NCI-H774 (cell line): ENCODE measurements at places on chromosomes 6 and 20.

- DNase-seq: no peak
These were observed 27.3 kb downstream of the SNX5 start for GRCh38 chr20:17941087-17941825.

DNA sequence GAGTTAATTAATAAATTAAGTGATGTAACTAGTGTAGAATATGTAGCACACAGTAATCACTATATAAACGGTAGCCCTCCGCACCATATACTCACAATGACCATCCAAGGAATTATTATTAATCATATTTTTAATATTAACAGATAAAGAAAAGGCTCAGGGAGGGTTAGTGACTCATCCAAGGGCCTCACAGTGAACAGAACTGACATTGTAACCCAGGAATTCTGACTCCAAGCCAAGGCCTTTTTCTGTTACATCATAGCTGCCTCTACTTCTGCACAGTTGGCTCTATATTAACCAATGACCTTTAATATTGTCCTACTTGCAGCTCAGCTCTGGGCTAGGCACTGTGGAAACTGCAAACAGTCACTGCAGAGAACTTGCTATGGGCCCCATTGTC lies 117.5 kb upstream of the SIRPG start:
- DNase-seq: no peak

DNA sequence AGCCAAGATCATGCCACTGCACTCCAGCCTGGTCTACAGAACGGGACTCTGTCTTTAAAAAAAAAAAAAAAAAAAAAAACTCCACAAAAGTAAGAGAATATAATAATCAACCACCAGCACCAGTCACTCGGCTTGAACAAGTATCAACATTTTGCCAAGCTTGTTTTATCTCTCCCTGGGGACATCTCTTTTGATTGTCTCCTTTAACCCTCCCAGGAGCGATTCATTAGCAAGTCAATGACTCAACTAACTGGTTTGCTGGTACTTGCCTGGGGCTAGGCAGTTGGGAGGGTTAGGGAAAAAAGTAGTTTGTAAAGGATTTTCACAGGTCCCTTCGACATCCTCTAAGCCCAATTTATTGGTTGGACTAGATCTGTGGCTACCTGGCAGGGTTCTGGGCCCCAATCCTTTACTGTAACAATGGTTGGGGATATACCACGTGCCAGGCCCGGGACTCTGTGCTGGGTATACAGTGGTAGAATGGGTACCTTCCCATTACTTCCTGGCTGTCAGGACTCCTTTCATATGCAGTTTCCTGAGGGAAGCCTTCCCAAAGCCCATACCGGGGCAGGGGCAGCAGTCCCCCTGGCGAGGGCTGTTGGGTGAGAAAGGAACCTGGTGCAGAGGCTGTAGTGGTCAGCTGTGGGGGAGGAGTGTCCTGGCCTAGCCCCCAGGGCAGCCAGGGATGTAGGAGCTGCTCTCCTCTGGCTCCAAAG lies 12.2 kb downstream of the TGIF2 start:
- no peak for DNase-seq

DNA sequence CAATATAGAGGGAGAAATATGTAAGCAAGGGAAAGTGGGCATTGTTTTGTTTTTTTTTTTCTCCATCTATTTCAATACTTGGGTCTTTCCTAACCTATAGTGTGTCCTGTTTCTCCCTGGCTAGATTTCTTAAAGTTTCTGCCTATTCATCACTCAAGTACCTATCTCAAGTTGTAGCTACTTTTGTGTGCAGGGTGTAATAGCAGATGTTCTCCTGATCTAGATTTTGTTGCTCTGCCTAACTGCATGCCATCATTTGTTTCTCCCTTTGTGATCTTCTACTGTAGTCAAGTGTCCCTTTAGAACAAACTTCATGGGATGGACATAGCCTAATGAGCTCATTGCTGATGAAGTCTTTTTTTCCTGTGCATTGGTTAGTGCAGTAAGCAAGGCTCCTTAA lies 45.8 kb downstream of the TOP1 start:
- DNase-seq: no peak
